Naive thymus-derived CD8-positive, alpha-beta T cell (primary cell): ENCODE measurements at places on chromosomes 1 and 21. TPM values are rescaled to one million over a fixed set of nuclear protein-coding genes. Genes with fewer than 3 reads are reported as not detected.

- H3K4me3 ChIP-seq, result peak overlapping the region; percentile 94
- H3K27me3 ChIP-seq, result no peaks in the 10 kb centered on the region
- H3K36me3 ChIP-seq, result peaks cover 5% of the 10 kb centered on the region
- peak overlapping the region; percentile 86 for H3K27ac ChIP-seq
Observed at GRCh38 chr21:39348040-39348354, 891 bp downstream of the HMGN1 start.

DNA sequence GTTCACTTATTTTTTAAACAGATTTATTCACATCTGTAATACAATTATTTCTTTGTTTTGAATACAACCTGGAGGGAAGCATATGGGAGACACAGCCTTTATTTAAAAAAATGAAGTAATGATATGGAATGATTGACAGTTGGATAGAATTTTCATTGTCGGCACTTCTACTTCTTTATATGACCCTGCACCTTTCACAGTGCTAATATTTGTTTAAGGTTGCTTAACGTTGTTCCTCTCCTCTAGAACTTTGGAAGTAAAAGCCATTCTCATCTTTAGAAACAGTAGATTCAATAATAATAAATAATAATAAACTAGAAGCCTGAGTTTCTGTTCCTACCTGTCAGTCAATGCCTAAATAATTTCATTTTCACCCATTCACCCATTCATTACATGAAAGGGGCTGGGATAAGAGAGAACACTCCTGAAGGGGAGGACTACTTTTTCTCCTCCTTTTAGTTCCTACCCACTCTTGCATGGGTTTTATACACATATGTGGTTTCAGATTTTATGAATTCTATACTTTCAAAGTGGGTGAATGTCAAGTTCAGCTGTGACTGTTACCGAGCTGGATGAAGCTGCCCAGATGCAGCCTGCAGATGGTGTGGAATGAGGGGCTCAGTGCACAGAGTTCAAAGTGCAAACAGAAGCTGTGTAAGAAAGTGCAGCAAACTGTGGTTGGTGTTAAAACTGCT, 9.4 kb downstream of the RUNX1 start:
- H3K27me3 ChIP-seq, result no peaks in the 10 kb centered on the region
- H3K27ac ChIP-seq, result peak overlapping the region; percentile 65
- peaks cover 96% of the 10 kb centered on the region for H3K4me1 ChIP-seq
- H3K36me3 ChIP-seq, result peaks cover 21% of the 10 kb centered on the region
- no peak for DNase-seq
- H3K4me3 ChIP-seq, result peak overlapping the region; percentile 45

The PRAMEF8 gene
- not detected for total RNA-seq

The LRRC39 gene
- total RNA-seq, result 2.9 TPM

- H3K4me3 ChIP-seq, result no peak overlapping the region
- no peaks in the 10 kb centered on the region for H3K4me1 ChIP-seq
- no peaks in the 10 kb centered on the region for H3K27me3 ChIP-seq
- no peak for DNase-seq
- no peak overlapping the region for H3K27ac ChIP-seq
- H3K36me3 ChIP-seq, result peaks cover 4% of the 10 kb centered on the region
Observed at GRCh38 chr1:46643368-46643775, 24.8 kb downstream of the ATPAF1 start.

- peaks cover 1% of the 10 kb centered on the region for H3K27me3 ChIP-seq
- H3K4me1 ChIP-seq, result no peaks in the 10 kb centered on the region
- no peaks in the 10 kb centered on the region for H3K36me3 ChIP-seq
- no peak for DNase-seq
Observed at GRCh38 chr1:168720839-168721238, 8.2 kb downstream of the DPT start.

DNA sequence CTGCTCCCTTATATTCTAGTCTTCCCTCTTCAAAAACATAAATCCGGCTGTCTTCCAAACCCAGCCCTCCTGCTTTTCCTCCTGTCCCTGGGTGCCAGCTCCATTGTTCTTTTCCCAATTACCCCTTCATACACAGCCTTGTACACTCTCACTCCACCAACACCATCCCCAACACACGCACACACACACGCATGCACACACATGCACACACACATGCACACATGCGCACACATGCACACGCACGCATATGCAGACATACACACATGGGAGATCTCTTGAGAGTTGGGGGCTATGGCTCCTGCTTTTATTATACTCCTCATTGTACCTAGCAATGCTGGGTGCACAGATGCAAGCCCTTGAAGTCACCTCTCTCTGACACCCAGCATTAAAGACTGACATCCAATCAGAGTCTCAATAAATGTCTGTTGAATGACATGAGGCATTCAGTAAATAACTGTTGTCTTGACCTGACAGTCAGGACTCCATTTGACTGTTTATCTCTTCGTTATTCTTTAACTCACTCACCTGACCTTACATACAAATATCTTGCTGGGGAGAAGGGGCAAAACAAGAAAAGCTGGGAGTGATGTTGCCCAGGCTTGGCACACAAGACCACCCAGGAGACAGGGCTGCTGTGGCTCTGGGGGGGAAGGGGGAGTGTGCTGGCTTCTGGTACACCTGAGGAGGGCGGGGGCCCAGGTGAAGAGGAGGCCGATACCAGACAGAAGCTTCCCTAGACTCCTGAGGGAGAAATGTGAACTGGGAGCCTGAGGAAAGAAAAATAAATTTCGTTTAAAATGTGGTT, 16.0 kb downstream of the ABCA4 start:
- DNase-seq, result no peak
- H3K27ac ChIP-seq, result no peak overlapping the region
- H3K27me3 ChIP-seq, result peaks cover 32% of the 10 kb centered on the region
- H3K4me3 ChIP-seq, result no peak overlapping the region

GRCh38 chr1:66996018-66996682, 57.8 kb downstream of the SLC35D1 start:
- peak; percentile 45 for DNase-seq
- peak overlapping the region; percentile 12 for H3K27ac ChIP-seq
- H3K36me3 ChIP-seq, result peaks cover 4% of the 10 kb centered on the region
